ENCODE measurements at places on chromosomes 5 and 9. TPM values are rescaled to one million over a fixed set of nuclear protein-coding genes. Genes with fewer than 3 reads are reported as not detected.

The LHX3 gene
- not detected for total RNA-seq

The GOLM1 gene
- total RNA-seq, result 105 TPM

The PCSK1 gene
- 0.52 TPM for total RNA-seq

The ENHO gene
- total RNA-seq, result 12.0 TPM

The ENG gene
- total RNA-seq, result 2.6 TPM

The DNAH5 gene
- total RNA-seq, result 0.12 TPM

The SKP1 gene
- total RNA-seq, result 340 TPM

The ZDHHC11B gene
- 3.0 TPM for total RNA-seq

The DMRTA1 gene
- 2.7 TPM for total RNA-seq

The SLC24A2 gene
- 0.14 TPM for total RNA-seq

All from neural crest cell (in vitro differentiated cells).